HT-29 (cell line): ENCODE measurements at places on chromosomes 4 and X. TPM values are rescaled to one million over a fixed set of nuclear protein-coding genes. Genes with fewer than 3 reads are reported as not detected.

Gene TENM3
- total RNA-seq, result 4.4 and 5.3 TPM in 2 replicates

DNA sequence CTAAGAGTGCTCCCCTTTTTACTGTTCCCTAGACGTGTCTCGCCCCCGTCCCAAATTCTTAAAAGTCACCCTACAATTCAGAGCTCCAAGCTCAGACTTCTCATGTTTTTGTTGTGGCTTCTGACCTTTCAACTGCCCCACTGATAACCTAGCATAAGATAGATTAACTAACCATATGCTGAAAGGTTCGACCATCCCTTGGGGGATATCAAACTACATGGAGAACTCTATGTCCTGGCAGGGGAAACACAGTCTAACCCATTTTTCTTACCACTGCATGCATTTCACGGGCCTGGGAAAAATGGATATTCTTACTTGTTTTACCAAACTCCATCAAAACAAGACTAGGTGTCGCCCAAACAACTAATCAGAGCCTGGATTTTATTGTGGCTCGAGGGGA is 236.4 kb upstream of the MID1 start:
- DNase-seq, result no peak

GRCh38 chr4:158122501-158122900 is 50.3 kb downstream of the GASK1B start:
- DNase-seq, result no peak

DNA sequence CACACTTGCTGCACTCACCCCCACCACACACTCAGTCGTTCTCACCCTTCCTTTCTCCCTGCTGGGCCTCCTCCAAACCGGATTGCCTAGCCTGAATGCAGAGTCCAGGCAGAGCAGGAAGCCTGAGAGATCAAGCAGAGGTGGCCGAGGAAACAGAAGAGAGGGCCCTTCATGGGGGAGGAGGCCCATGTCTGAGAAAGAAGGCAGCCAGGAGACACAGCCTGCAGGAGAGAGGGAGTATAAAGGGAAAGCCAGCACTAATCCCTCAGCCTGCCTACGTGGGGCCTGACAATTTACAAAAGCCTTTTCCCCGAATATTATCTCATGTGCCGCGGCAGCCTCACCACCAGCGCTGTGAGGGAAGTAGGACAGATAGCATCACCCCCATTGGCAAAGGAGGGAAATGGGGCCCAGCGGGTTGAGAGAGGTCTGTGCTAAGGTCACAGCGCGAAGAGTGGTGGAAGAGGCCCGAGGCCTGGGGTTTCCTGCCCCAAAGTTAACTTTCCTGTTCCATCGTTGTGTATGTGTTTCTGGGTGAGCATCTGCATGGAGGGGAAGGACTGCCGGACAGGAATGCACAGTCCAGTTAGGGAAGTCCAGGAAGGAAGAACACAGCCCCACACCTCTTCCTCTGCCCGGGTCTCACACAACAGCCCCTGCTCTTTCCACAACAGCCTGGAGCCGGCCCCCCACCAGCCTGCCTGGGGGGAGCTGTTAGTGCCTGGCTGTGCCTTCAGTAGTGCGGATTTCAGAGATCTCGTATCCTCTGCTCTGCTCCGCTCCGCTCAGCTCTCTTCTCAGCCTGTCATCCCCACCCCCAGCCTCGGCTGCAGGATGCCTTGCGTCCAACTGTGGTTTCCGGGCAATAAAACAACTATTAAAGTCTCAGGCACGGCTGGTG is 50.9 kb upstream of the BCOR start:
- DNase-seq, result no peak

DNA sequence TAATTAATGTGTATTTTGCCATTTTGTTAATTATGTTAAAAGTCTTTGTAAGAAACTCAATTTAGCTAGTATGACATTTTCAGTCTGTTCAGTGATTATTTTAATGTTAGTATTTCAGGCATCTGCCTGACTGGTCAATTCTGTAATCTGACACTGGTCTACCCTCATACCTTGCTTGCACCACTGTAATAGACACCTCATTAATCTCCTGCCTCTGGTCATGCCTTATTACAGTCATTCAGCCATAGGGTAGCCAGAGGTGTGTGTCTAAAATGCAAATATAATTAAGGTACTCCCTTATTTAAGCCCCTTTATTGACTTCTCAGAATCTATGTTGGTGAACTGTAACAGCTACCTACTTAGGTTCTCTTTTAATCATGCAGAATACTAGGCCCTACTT is 861.1 kb upstream of the IGFBP7 start:
- no peak for DNase-seq

DNA sequence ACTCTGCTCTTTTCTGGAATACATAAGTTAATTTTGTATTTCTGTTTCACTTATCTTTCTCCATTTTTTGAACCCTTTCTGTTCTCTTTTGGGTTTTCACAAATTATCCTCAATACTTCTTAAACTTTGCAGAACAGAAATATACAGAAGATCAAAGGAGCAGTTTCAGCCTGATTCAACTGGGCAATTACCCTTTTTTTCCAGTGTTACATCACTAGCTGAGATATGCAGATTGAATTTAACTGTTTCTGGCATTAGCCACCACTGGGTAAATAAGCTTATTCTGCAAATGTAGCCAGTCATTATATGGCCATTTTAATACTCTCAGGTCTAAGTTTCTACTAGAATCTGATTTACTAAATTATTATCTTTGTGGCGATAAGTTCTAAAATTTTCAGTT is 66.9 kb upstream of the GRID2 start:
- no peak for DNase-seq

DNA sequence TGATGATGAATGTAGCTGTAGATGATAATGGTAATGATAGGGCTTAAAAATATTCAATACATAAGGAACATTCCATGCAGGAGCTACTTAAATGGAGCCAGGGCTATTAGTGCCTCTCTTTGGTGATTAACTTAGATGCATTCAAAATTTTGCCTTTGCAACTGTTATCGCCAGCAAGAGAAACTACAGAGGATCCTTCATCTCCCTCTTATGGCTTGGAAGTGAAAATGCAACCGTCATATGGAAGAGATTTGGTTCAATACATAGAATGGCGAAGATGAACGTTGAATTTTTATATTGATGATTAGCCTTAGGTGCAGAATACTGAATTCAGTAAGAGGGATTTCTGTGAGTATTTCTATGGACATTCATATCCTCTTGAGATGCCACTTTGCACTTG is 134.5 kb upstream of the NLGN4X start:
- no peak for DNase-seq

DNA sequence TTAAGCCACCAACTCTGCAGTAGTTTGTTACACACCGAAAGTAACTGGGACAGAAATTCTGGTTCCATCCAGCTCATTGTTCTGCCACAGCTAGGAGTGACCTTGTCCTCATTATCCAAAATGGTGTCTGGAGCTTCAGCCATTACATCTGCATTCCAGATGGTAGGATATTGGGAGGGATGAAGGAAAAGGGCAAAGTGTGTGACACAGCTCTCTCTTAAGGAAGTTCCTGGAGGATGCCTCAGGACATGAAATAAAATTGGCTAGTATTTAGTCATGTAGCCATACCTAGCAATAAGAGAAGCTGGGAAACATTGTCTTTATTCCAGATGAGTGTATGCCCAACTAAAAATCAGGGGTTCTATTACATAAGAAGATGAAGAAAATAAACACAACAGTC is 262.0 kb downstream of the BCOR start:
- DNase-seq, result no peak

DNA sequence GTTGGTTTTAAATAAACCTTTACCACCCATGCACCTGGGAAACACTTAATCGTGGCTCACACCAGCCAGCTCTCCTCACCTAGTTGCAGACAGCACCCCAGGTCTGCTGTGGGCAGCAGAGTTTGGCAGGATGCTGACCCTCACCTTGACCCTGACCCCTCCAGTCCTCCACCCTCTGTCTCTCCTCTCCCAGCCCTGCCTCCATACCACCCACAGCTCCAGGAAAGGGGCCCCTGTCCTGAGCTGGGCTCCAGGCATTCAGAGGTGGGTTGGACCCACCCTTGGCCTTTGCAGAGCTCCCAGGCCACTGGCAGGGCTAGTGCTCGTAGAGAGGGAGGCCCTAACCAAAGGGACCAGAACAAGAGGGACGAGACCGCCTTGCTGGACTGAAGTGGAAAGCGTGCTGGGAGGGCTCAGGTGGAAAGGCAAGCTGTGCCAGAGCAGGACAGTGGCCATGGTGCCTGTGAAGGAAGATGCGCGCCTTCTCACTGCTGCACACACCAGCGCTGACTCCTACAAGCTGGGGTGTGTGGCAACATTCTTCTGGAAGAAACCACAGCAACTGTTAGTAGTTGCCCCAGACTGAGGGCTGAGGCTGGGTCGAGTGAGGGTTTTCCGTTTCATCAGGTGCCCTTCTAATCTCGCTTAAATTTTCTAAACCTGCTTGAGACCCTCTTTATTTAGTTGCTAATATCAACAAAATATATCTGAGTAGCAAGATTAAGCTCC is 10.7 kb upstream of the S100P start:
- no peak for DNase-seq

Gene CCDC158
- total RNA-seq, result not detected in 2 replicates

Gene CPZ
- not detected in 2 replicates for total RNA-seq

Gene WNK3
- not detected in 2 replicates for total RNA-seq

DNA sequence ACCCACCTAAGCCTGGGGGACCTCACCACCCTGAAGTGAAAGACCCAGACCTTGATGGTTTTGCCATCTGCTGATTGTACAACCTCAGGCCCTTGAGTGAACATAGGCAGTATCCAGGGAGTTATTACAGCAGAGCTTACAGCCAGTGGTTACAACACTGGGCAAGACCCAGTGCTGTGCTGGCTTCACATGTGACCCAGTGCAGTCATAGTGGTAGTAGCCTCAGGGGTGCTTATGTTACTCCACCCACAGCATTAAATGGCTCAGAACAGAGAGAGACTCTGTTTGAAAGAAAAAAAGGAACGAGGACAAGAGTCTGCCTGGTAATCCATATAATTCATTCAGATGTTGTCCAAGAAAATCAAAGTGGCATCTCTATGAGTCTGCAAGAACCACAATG is 45.2 kb upstream of the DACH2 start:
- DNase-seq, result no peak

Gene NHS
- total RNA-seq, result 5.3 and 6.3 TPM in 2 replicates

Gene SH3D19
- 21.5 and 41.2 TPM in 2 replicates for total RNA-seq

Gene F11
- not detected in 2 replicates for total RNA-seq

DNA sequence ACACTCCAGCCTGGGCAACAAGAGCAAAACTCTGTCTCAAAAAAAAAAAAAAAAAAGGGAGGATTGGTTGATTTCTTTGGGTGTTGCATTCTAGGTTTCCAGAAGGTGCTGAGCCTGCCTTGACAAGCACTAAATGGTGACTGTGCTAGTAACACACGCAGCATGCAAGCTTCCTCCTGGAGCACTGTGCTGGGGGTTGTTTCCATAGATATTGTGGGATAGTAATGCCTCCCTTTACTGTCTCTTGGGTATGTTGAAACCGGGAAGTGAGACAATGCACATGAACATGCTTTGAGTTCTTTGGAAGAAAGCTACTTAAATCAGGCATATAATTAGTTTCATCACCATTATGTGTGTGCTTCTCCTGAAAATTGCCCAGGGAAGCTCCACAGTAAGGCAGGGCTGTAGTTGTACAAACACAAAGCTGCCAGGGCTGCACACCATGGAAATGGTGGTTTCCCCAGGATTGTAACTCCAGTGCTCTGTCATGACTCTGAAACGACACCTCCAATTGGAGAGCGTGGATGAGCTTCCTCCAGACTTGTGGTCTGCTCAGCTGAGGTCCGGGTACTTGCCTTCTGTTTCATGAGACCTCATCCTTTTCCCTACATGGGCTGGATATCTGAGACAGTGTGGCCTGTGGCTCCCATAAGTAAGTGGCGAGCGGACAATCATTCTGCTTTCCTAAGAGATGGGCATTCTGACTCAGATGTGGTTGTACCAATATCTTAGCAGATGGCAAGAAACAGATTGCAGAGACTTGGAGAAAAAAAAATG is 31.5 kb upstream of the STOX2 start:
- no peak for DNase-seq

Gene NPNT
- 25.7 and 35.4 TPM in 2 replicates for total RNA-seq

Gene NSDHL
- total RNA-seq, result 52.6 and 56.7 TPM in 2 replicates

GRCh38 chrX:106159861-106160282 is 8.2 kb upstream of the PWWP3B start:
- no peak for DNase-seq

Gene SLIT2
- total RNA-seq, result not detected in 2 replicates

Gene KDR
- not detected in 2 replicates for total RNA-seq

GRCh38 chrX:68838571-68838910 is 9.7 kb downstream of the EFNB1 start:
- DNase-seq, result peak; percentile 56

DNA sequence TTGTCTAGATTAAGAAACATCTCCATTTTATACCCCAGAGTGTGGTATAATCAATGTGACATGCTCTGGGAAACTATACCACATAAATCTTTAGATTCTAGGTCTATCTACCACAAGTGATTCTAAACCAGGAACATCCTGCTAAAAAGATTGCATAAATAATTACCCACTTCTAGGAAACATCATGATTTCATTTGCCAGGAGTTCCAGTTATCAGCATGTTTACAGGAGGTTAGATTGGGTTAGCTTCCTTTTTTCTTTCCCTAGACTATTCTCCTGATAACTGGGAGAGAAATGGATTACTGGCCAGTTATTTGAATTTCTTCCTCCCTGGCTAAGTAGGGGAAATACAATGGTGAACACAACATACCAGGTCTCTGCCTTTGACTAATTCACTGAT is 230.3 kb upstream of the BOD1L1 start:
- DNase-seq, result no peak

Gene VCX3B
- not detected in 2 replicates for total RNA-seq
